ENCODE measurements at places on chromosomes 2 and 18. TPM values are rescaled to one million over a fixed set of nuclear protein-coding genes. Genes with fewer than 3 reads are reported as not detected.

DNA sequence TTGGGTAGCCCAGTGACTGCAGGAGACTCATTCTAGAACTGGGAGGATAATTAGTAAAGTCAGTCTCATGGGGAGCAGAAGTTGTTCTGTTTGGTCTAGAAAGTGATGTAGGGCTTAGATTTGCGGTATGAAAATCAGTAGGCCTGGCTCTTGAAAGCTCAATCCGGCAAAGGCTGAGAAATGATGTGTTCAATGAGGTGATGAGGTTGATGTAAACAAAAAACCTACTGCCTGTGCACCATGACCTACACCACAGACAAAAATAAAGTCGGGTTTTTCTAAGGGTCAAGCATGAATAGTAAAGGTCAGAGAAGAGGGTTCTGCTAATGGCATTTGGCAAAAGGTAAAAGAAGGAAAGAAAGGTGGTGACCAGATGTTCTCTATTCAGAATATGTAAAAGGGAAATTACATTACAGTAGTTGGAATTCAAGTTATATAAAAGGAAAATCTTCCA lies 80.8 kb upstream of the COL5A2 start:
- H3K4me3 ChIP-seq, result no peak overlapping the region
- no peaks in the 10 kb centered on the region for H3K27me3 ChIP-seq
- no peaks in the 10 kb centered on the region for H3K4me1 ChIP-seq
- DNase-seq, result no peak

DNA sequence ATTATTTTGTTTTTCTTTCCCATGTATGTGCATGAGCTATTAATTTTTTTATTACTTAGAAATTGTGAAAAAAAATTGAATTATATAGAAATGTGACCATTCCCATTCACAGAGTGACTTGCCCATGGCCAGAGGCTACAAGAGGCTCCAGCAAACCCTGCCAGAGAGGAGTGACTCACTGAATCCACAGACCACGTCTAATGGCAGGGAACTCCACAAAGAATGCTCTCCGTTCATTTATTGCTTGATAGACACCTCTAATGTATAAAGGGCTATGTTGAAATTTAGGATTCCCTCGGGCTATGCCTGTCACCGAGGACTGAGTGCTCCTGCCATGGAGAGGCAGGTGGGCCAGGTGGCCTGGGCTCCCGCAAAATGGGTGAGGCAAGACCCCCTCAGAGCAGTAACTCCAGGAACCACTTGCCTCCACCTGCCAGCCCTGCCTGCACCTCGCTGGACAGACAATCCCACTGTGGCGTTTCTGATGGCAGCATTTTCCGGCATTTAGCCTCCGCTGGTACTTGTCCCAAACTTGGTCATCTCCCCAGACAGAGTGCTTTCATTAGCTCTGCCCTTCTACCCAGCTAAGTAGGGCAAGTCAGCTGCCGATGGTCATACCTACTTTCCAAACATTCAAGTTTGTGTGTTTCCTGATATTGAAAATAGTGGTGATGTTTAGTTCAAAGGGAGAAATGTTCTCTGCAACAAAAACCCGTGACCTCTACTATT lies 200.3 kb downstream of the PRKCE start:
- H3K4me3 ChIP-seq, result no peak overlapping the region
- no peak for DNase-seq
- no peaks in the 10 kb centered on the region for H3K36me3 ChIP-seq
- H3K27me3 ChIP-seq, result no peaks in the 10 kb centered on the region

The NYAP2 gene
- total RNA-seq, result 0.05 TPM

The CYP27C1 gene
- not detected for total RNA-seq

DNA sequence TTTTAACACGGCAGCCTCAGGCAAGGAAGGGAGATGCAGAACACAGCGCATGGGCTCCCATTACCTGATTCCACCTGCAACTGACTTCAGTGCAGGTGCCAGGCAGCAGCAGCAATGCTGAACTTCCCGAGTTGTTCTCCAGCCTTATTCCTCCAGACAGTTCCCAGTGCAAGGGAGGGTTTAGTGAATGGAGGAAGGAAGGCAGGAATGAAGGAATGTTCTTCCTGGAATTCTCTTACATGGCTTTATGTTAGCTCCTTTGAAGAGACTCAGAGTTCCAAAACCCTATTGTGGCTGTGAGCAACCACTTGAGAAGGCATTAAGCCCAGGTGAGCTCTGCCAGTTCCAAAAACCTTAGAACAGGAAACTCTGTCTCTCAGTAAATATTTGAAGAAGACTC lies 45.5 kb downstream of the SERPINB7 start:
- no peaks in the 10 kb centered on the region for H3K27me3 ChIP-seq
- no peaks in the 10 kb centered on the region for H3K36me3 ChIP-seq
- H3K4me3 ChIP-seq, result no peak overlapping the region
- DNase-seq, result no peak
- no peaks in the 10 kb centered on the region for H3K4me1 ChIP-seq

- H3K27ac ChIP-seq, result no peak overlapping the region
- no peaks in the 10 kb centered on the region for H3K27me3 ChIP-seq
- H3K36me3 ChIP-seq, result no peaks in the 10 kb centered on the region
- DNase-seq, result no peak
Observed at GRCh38 chr2:9018534-9018933, 15.1 kb upstream of the MBOAT2 start.

The HAAO gene
- total RNA-seq, result 17.8 TPM

The HTR2B gene
- total RNA-seq, result not detected

- no peak for DNase-seq
- H3K27me3 ChIP-seq, result no peaks in the 10 kb centered on the region
- no peak overlapping the region for H3K4me3 ChIP-seq
- H3K4me1 ChIP-seq, result no peaks in the 10 kb centered on the region
- H3K36me3 ChIP-seq, result no peaks in the 10 kb centered on the region
- H3K27ac ChIP-seq, result no peak overlapping the region
Observed at GRCh38 chr2:88442473-88442872, 10.0 kb downstream of the FOXI3 start.

The MYO1B gene
- 78.2 TPM for total RNA-seq

- H3K36me3 ChIP-seq, result no peaks in the 10 kb centered on the region
- H3K4me1 ChIP-seq, result no peaks in the 10 kb centered on the region
- no peaks in the 10 kb centered on the region for H3K27me3 ChIP-seq
- H3K27ac ChIP-seq, result no peak overlapping the region
- DNase-seq, result no peak
- H3K4me3 ChIP-seq, result no peak overlapping the region
Observed at GRCh38 chr2:200089040-200089755, 133.8 kb downstream of the MAIP1 start.

The NRP2 gene
- total RNA-seq, result 25.2 TPM
